Right renal cortex interstitium (tissue), 3 donors: ENCODE measurements at places on chromosomes 5 and 9.

GRCh38 chr5:59766427-59767210 is 126.9 kb downstream of the PDE4D start:
- no peak for DNase-seq

DNA sequence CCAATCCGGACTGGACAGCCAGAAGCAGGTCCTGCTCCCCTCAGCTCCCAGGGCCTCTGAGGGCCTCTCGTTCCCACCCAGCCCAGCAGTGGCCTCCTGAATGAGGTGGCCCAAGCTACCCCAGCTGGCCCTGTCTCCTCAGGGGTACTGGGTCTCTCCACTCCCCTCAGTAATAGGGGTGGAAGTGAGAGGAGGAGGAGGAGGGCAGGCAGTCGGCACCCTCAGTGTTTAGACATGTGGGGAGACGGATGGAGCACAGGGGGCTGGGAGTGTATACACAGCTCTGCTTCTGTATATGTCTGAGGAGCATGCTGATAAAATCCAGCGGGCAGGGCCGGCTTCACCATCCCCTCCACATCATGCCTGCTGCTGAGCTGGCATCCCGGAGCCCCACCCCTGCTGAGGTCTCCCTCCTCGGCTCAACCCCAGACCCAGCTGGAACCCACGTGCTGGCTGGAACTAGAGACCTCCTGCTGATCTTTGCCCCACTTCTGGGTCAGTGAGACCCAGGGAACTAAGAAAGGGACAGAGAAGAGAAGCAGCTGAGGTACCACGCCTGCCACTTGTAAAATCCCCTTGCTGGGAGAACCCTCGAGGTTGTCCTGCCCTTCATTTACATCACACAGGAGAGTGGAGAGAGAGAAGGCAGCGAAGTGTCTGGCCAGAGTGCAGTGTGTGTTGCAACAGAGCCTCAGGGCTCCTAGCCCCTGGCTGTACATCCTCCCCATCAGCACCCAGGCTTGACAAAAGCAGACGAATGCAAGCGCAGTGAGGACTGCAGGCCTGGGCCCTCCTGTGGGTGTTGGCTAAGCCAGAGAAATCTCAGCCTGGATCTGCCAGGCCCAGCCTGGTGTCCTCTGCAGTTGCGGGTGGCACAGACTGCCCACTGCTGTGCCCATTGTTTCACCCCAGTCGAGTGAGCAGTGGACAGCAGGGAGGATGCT is 77.5 kb downstream of the PSD2 start:
- DNase-seq = no peak

- no peak for DNase-seq
Observed at GRCh38 chr9:94081864-94082463, 2.3 kb upstream of the PTPDC1 start.

- DNase-seq = no peak
Observed at GRCh38 chr5:123090661-123091297, 1.7 kb downstream of the PRDM6 start.

DNA sequence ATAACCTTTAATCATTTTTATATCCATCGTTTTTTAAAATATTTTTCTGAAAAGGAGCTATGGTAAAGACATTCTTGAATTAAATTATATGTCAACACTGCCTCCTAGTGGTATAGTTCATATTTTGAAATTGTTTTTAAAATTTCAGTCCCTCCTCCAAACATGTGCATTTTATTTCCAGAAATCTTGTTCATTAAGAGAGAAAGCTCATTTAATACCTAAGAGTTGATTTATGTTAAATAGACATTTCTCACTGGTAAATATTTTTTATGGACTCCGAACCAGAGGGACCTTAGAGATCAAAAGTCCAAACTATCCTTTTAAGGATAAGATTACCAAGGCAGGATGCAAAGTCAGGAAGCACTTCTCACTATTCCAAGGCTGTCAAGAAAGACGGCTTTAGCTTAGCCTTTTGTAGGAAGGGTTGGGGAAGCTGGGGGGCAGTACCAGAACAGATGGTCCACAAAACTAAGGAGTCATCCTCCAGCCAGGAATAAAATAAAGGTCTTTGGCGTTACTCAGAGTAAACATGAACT is 21.6 kb downstream of the BHMT start:
- no peak for DNase-seq

DNA sequence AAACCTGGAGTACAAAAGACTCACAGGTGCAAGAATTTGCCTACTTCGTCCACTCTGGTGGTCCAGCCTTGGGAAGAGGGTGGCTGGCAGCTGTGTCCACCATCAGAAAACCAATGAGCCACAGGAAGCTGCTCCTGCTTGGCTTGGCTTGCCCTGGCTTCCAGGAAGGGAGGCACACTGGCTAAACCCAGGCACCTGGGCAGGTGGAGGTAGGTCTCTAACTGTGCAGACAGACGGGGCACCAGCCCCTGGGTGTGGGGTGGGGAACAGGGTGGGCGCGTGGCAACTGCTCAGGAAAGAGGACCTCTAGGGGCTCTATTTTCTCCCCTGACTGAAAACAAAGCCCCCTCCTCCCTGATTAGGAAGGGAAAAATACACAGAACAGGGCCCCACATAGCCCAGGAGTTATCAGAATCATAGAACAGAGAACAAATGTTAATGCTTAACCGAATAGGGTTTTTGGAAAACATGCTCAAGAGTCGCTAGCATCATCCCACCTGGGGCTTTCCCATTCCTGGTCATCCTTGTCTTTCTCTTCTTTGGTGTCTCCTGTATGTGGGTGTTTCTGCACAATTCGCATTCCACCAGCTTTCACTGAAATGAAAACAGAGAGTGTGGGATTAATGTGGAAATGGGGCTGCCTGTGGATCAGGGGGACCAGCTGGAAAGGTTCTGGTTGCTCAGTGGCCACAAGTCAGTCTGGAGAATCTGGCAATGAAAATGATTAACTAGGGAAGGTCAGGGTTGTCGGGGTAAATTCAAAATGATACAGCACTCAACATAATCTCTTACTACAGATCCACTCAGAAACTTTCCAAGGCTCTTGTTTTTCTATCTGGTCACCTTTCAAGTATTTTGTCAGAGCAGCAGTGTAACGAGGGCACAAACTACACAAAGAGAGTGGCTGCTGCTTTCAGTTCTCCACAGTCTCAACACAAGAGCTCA is 13.1 kb downstream of the DAP start:
- DNase-seq = no peak

- no peak for DNase-seq
Observed at GRCh38 chr5:168171901-168172759, 119.3 kb upstream of the WWC1 start.

DNA sequence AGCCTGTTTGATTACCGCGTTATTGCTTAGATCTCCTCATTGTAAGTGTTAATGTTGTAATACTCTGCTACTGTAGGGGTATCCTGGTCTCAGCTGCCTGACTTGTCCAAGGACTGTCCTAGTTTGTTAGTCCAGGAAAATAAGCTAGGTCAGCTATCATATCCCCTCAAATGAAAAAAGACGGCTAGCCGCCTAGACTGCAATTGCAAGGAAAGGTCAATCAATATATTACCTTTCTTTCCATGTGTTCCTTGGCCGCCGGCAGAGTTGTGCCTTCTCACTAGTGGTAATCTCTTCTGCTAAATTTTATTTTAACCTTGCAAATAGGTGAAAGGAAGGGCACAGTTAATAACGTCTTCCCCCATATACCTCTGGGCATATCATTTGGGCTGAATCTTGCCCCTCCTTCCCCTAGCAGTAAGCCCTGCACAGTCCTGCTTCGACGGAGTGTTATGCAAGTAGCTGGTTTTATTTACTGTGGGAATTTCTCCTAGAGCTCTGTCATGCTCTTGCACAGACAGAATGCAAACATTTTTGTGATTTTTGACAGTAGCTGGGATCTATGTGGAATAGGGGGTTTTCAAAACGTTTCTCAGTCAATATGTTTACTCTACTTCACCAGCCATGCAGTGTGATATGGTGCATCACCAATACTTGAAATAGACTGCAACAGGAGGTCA is 288.5 kb downstream of the MAST4 start:
- DNase-seq = no peak

- DNase-seq = no peak
Observed at GRCh38 chr9:17013010-17013409, 121.8 kb upstream of the CNTLN start.

DNA sequence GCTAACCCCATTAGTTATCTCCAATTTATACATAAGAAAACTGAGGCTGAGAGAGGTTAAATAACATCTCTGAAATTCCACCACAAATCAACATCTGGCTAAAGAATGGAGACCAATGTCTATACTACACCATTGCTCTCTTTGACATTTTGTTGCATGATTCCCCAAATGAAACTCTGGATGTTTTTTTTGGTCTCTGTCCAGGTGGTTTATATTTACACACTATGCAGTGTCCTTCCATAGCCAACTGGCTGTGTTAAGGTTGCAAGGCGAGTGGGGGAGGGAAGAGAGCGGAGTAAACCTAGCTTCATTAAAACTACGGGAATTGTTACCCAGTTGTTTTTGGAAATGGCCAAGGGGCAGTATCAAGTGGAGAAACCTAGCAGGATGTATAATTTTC is 67.2 kb downstream of the KIF4B start:
- no peak for DNase-seq

DNA sequence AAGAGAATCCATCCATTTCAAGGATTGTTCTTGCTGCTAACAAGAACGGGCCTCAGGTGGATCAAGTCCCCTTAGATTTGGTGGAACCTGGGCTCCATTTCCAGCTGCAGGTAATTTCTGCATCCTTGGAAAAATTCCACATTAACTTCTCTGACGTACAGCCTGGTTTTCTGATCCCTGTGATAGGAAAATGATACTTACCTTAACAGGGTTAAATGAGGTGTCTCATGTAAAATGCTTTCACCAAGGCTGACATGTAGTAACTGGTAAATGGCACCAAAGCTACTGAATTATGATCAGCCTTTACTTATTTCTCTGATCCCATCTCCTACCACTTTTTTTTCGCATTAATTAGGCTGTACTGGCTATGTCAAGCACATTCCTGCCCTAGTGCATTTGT is 93.7 kb downstream of the FBXO38 start:
- DNase-seq = no peak

GRCh38 chr5:78758169-78758839 is 109.7 kb upstream of the LHFPL2 start:
- DNase-seq = no peak

- no peak for DNase-seq
Observed at GRCh38 chr9:84481231-84481630, 140.7 kb upstream of the SLC28A3 start.

DNA sequence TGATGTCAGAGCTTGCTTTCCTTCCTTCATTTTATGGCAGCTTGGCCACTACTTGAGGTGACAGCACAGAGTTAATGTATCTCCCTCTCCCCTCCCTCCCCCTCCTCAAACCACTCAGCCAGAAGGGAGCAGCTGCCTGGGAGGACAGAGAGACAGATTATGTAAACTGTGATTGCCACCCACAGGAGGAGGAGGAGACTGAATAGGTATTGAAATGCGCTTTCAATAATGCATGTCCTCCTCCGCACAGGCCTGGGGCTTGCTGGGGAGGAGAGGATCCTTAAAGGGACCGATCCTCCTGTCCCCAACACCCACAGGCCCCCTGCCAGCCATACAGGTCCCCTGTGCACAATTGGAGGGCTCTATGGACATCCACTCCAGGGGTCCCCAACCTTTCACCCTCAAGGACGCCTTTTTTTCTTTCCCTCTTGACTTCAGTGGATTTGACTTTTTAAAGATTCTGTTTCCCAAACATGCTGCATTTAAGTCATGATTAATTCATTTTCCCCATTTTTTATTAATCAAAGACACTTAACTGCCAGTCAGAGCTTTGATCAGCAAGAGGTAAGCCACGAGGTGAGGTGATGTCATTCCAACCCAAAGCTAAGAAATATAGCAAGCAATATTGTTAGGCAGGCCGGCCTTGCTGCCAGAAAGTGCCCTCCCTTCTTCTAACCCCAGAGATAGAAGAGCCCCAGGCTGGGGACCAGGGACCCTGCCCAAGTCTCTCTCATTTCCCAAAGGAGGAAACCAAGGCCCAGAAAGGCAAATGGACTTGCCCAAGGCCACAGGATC is 47.5 kb upstream of the CPLX2 start:
- DNase-seq = peak; percentile 32

GRCh38 chr9:79353856-79354520 is 217.8 kb upstream of the TLE4 start:
- no peak for DNase-seq

- no peak for DNase-seq
Observed at GRCh38 chr9:27192291-27192960, 83.4 kb downstream of the TEK start.

- no peak for DNase-seq
Observed at GRCh38 chr5:150541895-150542294, 34.0 kb downstream of the NDST1 start.

DNA sequence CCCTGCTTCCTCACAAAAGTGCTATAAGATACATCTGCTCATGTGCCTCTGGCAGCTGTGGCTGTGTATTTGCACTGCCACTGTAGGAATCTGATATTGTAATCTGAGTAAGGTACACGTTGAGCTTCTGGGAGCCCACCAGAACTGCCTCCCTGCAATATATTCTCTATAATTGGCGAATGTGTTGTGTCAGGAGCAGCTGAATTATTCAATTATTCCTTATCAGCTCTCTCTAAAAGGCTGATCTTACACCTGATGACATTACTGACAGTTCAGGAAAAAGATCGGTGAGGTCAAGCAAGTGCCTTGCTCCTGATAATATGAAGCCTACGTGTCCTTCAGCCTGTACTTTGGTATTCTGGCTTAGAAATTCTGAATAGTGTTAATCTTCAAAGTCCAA is 1015.0 kb downstream of the CDH9 start:
- DNase-seq = no peak

DNA sequence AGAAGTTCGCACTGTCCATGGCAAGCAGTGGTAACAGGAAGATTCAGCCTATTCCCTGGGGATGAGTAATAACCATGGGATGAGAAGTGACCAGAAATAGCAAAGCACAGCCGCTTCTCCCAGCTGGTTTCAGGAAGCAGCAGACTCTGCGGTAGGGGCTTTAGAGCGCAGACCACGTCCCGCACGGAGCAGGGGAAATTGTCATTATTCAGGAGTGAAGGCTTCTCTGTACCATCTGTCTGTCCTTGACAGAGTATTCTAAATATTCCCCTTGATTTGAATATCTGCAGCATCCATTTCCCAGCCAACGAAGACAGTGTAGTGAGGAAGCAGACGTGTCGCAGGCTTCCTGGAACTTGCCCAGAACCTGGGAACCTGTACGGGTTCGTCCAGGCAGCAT is 159.6 kb downstream of the NXNL2 start:
- no peak for DNase-seq

DNA sequence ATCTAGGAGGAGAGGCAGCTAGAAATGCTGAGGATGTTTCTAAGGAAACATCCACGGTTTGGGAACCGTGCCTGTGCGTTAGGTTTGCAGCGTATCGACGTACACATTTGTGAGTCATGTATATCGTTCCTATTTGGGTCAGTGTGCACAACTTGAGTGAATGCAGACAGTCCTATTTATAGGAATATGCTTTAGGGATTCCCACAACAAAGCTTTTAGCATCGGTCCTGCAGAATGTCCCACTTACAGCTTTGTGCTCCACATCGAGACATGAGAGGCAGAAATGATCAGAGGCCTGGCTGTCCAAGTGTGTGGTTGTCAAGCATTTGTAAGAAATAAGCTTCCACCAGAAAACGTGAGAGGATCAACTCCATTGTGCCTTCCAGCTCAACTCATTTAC is 1282.7 kb upstream of the WWC1 start:
- DNase-seq = no peak
